ENCODE measurements at places on chromosomes 4 and X. TPM values are rescaled to one million over a fixed set of nuclear protein-coding genes. Genes with fewer than 3 reads are reported as not detected.

DNA sequence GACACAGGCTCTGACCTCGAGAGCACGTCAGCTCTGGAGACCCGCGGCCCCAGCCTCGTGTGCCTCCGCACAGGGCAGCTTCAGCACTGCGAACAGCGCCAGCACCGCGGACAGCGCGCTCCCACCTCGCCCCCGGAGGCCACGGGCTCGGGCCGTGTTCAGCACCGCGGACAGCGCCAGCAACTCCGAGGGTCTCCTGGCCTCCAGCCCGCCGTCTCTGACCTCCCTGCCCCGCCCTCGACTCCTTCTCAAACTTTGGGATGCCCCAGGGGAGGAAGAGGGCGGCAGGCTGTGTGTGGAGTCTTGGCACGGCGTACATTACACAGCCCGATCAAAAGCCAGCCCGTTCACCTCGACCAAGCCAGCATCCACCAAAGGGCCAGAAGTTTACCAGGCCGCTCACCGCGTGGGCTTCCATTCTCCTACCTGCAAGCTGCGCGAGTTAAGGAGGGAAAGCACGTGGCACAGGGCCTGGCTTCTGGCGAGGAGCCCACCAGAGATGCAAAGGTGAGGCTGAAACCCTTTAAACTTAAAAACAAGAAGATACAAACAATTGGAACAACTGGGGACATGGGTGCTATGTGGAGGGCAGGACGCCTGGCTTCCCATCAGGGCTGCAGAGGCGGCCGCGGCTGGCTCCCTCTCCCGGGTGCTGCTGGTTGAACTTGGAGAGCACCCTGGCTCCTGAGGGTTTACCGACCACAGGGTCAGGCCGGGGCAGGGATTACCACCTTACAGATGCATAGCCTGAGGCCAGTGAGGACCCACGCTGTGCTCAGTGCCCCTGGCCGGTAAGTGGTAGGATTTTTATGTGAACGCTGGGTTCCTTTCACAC lies 4.5 kb upstream of the NKX1-1 start:
- peak; percentile 97 for DNase-seq

GRCh38 chr4:14265651-14266050 lies 638.1 kb upstream of the BOD1L1 start:
- DNase-seq, result no peak

TMEM144 gene
- 2.0 TPM for total RNA-seq

DNA sequence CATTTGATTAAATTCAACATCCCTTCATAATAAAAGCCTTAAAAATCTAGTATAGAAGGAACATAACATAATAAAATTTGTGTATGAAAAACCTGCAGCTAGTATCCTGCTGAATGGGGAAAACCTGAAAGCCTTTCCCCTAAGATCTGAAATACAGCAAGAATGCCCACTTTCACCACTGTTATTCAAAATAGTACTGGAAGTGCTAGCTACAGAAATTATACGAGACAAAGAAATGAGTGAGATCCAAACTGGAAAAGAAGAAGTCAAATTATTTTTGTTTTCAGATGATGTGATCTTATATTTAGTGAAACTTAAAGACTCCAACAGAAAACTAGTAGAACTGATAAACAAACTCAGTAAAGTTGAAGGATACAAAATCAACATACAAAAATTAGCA lies 152.9 kb downstream of the RTL3 start:
- no peak for DNase-seq

- no peak for DNase-seq
Measured at GRCh38 chrX:134431894-134432293, 28.1 kb upstream of the HPRT1 start.

GRCh38 chrX:10414862-10415261 lies 205.5 kb downstream of the MID1 start:
- DNase-seq, result no peak

P2RY8 gene
- total RNA-seq, result 0.68 TPM

DNA sequence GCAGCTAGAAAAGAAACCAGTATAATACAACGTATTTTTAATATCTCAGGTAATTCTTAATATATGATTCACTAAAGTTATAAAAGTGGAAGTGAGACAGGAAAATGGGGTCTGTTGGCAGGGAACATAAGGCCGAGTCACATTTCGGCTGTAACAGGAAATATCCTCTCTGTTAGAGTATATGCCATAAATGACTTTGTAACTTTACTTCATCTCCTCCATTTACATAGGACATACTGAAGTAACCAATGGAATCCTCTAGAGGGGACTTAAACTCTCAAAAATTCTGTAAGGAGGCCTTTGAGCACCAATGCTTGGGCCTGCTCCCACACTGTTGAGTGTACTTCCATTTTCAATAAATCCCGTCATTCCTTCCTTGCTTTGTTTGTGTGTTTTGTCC lies 71.3 kb downstream of the ANKRD17 start:
- DNase-seq, result no peak

DNA sequence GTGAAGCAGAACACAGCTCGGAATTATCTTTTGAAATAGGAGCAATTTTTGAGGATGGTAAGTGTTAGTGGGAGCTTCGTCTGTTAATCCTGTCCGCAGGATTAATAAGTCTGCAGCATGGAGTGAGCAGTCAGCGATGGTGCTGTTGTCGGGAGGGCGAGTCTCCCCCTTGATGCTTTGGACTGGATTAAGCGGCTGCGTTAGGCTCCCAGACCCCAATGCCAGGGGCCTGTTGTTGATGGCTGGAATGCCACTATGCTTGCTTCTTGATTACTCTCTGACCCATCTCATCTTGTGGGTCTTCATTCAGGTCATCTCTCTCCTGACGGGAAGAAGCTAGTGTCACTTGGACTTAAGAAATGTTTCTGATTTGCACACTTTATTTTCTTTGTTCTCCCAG lies 332.6 kb downstream of the ARHGAP10 start:
- DNase-seq, result no peak

DNA sequence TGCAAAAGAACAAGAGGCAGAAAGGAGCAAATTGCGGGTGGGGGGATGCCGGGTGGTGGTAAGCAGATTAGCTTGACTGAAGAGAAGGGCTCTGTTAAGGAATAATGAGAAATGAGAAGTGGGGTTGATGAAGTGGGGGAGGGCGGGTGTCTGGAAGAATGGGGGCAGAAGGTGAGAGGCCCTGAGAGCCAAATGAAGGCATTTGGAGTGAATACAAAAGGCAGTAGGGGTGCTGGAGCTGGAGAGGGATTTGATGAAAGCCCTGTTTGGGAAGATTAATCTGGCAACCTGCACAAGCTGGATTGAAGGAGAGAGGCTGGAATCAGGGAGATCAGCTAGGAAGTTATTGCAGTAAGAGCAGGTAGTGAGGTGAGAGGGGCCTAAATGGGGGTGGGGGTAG lies 82.1 kb downstream of the GUCY2F start:
- DNase-seq, result peak; percentile 86

DNA sequence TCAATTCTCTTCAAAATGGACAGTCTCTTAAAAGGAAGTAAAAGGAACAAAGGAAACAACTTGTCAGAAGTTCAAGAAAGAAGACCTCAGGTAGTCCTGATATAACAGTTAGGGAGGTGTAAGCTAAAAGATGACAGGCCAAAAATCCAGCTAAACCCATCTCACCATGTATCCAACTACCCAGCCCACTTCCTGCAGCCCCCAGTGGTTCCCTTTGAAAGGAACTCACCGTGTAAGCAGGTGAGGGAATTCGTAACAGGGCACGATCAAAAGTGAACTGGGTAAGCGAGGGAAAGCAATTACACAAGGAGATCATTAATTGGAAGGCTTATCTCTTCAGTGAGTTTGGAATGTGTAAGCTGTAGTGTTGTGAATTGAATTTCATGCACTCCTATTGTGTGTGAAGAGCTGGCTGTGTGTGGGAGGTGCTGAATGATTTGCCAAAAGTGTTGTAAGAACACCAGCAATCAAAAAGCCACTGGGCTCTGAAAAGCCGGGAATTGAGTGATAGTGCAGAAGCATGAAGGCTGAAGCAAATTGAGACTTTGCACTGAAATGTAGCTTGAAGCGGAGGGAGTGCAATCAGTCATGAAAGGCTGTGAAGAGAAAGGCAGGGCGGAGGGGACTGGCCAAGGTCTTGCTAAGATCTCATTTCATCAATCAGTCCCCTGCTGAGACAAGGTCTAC lies 914.2 kb upstream of the LCORL start:
- peak; percentile 68 for DNase-seq

- DNase-seq, result no peak
Measured at GRCh38 chr4:165308606-165309005, 18.9 kb upstream of the MSMO1 start.

GRCh38 chr4:183599284-183599683 lies 59.7 kb downstream of the RWDD4 start:
- no peak for DNase-seq

DNA sequence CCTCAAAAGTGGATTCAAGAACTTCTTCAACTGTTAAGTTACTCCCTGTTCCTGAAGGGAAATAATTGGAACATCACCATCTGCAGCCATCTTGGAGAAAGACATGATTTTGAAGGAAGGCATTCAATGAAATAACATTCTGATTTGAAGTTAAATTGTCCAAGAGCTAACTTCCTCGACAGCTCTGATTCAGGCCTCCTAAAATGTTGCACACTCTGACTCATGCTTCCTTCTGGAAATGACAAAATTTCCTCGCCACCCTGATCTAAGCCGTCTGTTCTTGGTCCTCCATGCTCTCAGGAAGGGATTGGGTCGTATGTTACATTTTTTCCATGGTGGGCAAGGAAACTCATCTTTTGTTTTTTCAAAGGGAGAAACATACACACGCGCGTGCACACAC lies 496.9 kb upstream of the DIPK2B start:
- no peak for DNase-seq

DNA sequence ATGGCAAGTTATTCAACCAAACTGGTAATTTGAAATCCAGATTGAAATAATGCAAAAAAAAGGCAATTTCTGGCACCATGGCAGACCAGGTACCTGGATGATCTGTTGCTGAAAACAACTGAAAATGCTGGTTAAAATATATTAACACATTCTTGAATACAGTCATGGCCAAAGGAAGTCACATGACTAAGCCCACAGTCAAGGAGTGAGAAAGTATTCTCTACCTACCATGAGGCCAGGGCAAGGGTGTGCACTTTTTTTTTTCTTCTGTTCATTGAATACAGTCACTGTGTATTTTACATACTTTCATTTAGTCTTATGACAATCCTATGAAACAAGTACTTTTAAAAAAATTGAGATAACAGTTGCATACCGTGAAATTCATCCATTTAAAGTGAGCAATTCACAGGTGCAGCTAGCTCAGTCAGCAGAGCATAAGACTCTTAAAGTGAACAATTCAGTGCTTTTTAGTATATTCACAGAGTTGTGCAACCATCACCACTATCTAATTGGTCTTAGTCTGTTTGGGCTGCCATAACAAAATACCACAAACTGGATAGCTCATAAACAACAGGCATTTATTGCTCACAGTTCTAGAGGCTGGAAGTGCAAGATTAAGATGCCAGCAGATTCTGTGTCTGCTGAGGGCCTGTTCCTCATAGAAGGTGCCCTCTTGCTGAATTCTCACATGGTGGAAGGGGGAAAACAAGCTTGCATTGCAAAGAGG lies 4.8 kb upstream of the MPP1 start:
- DNase-seq, result no peak

DNA sequence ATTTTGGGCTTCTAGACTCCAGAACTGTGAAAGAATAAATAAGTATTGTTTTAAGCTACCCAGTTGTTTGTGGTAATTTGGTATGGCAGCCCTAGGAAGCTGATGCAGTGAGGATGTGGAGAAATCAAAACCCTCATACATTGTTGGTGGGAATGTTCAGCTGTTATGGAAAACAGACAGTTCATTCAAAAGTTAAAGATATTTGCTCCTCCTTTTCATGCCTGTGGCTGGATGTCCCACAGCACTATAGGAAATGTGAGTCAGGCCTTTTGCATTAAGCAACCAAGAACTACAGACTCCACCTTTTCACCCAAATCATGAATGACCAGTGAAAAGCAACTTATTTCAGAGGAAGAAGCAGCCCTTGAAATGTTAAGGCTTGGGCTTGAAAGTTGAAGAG lies 6.7 kb downstream of the BBS12 start:
- no peak for DNase-seq

DNA sequence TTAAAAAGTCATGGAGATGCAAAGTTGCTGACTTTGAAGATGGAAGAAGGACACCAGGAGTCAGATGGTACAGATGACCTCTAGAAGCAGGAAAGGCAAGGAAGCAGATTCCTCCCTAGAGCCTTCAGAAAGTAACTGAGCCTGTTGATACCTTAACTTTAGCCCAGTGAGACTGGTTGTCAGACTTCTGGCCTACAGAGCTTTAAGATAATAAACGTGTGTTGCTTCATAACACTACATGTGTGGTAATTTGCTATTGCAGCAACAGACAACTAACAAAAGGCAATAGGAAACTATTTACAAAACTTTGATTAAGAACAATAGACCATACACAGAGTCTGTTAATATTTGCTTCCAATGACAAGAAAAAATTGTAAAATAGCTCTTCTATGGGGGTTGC lies 102.0 kb upstream of the USP38 start:
- no peak for DNase-seq

- no peak for DNase-seq
Measured at GRCh38 chr4:11152684-11153083, 276.0 kb downstream of the HS3ST1 start.

DNA sequence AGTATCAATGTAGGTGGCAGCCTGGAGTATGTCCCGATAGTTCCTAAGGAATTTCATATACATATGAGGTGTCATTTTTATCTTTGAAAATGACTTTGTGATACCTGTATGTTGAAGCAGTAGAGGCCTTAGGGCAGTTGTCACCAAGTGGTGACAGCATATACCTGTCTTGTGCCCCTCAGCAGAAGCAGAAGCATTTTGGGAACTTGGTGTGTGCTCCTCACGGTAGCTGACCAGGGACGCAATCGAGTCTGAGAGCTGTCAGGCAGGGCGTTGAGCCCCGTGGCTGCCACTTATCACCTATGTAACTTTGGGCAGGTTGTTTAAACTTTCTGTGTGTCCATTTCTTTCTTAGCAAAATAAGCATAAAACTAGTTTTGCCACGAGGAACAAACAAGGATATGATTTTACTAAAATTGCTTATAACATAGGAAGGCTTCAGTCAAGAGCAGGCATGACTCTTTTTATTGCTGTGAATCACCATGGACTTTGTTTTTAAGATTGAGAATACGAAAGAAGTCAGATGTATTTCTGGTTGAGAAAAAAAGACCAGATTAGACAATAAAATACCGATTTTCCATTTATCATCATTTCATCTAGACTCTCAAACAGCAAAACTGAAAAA lies 161.5 kb downstream of the CPE start:
- no peak for DNase-seq

DNA sequence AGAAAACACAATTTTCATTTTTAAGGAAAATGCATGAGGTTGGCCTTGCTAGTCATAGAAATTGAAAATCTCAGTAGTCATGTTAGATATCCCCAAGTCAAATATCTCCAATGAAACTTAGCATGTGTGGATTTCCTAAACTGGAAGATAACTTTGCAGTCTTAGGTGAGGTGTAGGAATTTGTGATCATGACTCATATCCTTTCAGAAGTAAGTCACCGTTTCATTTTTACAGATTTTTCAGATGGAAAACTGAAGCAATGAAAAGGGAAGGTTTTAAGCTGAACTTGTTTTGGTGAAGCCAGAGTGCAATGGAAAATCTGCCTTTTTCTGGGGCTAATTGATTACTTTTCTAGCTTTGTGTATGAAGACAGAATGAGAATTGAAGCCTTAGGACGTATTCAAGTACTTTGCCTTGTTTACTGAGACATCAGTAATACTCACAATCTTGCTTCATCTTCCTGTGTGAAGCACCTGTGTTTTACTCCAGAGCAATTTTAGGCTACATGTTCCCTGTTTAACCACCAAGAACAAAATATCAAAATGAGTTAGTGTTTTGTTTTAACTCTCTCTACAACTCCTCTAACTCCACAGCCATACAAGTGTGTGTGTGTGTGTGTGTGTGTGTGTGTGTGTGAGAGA lies 1662.8 kb upstream of the ADGRL3 start:
- no peak for DNase-seq

GRCh38 chr4:105509291-105509690 lies 35.4 kb upstream of the PPA2 start:
- no peak for DNase-seq
